Hair follicular keratinocyte (primary cell): ENCODE measurements at places on chromosomes 16 and 17. TPM values are rescaled to one million over a fixed set of nuclear protein-coding genes. Genes with fewer than 3 reads are reported as not detected.

The WNT3 gene
- 0.19 and 1.0 TPM in 2 replicates for total RNA-seq

The PHOSPHO1 gene
- 0.11 TPM in 1 of 2 replicates, not detected in the other for total RNA-seq

The NPIPB2 gene
- 3.2 and 6.6 TPM in 2 replicates for total RNA-seq

The SBK1 gene
- 0.08 TPM in 1 of 2 replicates, not detected in the other for total RNA-seq

The ABCC12 gene
- total RNA-seq = not detected in 2 replicates

The ADORA2B gene
- 53.3 and 69.1 TPM in 2 replicates for total RNA-seq

The KRT13 gene
- total RNA-seq = not detected in 2 replicates

The MYOCD gene
- 0.04 TPM in 1 of 2 replicates, not detected in the other for total RNA-seq

The PPP1R1B gene
- total RNA-seq = 0.15 and 0.39 TPM in 2 replicates

The MMP28 gene
- 42.0 and 61.6 TPM in 2 replicates for total RNA-seq

The CRHR1 gene
- total RNA-seq = not detected in 2 replicates

The SMIM5 gene
- total RNA-seq = not detected in 2 replicates

The ZSCAN10 gene
- total RNA-seq = not detected in 2 replicates

The SLC5A10 gene
- not detected in 2 replicates for total RNA-seq
